ENCODE measurements at places on chromosomes 11 and 22. TPM values are rescaled to one million over a fixed set of nuclear protein-coding genes. Genes with fewer than 3 reads are reported as not detected.

The SPTBN2 gene
- total RNA-seq = 1.5 TPM

GRCh38 chr22:19709063-19709769 lies 5.1 kb upstream of the SEPTIN5 start:
- DNase-seq = no peak

DNA sequence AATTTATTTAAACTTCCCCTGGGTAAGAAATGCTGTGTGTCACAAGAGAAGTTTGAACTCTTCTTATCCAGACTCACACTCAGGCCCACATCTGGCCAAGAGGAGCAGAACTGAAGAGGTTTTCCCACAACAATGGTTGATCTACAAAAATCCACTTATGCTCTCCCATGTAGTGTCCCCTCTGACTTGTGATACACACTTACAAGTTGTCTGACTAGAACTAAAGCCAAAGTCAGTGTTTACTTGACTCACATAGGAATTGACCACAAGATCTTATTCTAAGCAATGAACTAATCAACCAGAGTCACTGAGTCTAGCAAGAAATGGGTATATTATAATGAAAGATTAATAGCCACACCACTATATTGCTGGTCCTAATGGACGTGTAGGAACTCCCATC lies 133.0 kb downstream of the ATG16L2 start:
- no peak for DNase-seq

- DNase-seq = no peak
Observed at GRCh38 chr11:204587-205109, 2.6 kb downstream of the BET1L start.

GRCh38 chr11:108562746-108563581 lies 30.6 kb downstream of the EXPH5 start:
- DNase-seq = no peak

DNA sequence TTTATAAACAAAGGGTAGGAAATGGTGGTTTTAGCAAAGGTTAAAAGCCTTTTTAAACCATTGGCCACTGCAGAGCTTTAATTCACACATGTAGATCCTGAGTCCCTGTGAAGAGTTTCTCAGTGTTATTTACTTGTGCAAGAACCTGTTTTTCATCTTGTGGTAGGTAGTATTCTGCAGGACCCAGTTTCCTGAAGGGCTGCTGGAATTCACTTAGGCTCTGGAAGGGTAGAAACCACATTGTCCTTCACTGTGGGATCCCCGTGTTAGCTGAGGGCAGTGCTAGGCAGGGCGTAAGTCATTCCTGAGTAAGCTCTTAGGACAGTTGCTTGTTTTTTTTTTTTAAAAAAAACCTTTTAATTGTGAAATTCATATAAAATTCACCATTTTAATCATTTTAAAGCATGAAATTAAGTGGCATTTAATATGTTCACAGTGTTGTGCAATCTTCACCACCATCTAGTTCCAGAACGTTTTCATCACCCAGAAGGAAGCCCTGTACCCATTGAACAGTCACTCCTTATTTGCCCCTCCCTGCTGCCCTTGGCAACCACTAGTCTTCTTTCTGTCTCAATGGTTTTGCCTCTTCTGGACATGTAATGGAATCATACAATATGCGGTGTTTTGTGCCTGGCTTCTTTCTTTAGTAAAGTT lies 77.7 kb downstream of the C22orf31 start:
- no peak for DNase-seq

Measured in activated CD4-positive, alpha-beta memory T cell treated with anti-CD3 and anti-CD28 coated beads for 36 hours (primary cell).